ENCODE measurements at places on chromosomes 7 and 10.

DNA sequence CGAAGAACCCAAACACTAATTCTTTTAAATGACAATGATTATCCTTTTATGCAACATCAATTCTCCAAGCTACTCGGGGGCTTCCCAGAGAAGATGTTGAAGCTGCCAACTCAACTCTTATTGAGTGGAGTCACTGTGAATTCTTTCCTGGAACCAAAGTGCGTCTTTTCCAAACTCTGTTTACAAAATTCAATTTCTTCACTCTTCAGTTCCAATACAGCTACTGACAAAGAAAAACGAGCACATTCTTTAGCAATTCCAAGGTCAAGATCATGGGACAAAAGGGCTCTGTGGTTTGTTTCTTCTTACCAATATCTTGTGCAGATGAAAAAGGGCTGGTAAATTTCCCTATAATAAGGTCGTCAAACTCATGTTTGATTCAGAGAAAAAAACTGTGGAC lies 74.2 kb downstream of the FAS start:
- DNase-seq, result no peak

DNA sequence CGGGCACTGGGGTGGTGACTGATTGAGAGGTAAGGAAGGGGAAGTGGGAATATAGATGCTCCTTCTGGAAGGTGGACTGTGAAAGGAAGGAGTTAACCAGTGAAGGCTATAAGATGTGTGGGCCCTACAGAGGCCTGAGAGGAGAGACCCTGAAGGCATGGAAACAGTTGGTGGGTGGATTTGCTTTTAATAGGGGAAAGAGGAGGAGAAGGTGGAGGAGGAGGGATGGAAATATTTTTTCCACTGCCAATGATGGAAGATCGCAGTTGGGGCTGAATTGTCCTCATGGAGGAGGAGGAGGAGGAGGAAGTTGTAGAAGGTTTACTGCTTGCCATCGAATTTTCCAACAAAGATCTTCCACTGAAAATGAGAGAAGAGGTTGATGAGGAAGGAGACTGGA lies 80.3 kb downstream of the KIAA1217 start:
- DNase-seq, result no peak

DNA sequence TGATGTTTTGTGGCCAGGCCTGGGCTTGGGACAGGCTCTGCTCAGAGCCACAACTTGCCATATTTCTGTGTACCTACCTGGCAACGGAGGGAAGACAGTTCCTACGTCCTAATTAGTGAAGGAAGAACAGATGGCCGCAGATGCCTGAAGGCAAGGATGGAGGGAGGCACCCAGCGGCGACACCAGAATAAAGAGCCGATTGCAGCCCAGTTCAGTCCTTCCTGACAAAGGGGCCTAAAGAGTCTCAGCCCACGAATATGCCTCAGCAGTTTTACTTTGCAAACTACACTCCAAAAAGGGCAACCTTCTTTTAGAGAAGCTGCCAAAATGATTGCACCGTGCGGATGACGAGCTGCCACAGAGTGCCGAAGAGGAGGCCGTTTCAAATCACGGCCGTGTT lies 585.8 kb downstream of the GLRX3 start:
- DNase-seq, result no peak

DNA sequence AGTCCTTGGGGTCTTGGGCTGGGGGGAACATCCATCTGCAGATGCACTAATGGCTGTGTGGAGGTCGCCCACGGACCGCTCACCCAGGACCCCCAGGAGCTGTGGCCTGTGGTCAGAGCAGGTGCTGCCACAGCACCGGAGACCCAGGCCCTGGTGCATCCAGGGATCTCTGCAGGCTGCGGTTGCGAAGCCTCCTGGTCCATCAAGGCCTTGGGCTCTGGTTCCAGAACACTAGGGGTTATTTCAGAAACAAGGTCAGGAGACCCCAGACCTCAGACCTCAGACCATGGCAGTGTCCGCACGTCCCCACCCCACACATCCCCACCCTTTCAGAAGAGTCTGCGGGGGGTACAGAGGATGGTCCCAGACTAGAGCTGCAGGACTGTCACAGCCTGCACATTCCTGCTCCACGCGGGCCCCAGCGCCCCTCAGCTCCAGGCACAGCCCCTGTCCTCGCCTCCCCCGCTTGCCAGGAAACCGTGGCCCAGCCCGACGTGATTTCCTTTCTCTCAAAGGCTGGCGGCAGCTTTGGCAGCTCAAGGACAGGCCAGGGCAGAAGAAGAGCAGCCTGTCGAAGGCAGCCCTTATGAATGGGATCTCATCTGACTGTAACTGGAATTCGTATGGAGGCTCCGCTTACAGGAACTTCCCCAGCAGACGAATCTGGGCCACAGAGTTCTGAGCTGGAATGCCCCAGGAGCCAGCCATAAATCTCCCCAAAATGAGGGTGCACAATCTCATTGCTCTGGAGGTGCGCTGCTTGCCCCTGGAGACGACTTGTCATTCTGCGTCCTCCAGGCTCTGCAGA lies 136.2 kb upstream of the RET start:
- DNase-seq, result no peak

GRCh38 chr7:12013983-12014382 lies 182.0 kb upstream of the THSD7A start:
- DNase-seq, result no peak

DNA sequence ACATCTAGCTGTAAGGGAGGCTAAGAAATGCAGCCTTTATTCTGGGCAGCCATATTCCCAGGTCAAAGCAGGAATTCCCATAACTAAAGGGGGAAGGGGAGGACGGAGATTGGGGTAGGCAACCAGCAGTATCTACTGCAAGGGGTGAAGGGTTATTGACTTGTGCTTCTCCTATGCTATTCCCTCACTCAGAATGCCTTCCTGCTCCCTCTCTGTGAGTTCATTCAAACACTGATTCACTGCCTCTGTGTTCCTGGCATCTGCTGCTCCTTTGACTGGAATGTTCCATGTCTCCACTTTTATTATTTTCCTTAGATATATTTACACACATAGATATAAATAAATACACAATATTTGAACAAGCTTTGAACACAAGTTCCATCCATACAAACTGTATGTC lies 11.1 kb downstream of the HTR7 start:
- DNase-seq, result no peak

DNA sequence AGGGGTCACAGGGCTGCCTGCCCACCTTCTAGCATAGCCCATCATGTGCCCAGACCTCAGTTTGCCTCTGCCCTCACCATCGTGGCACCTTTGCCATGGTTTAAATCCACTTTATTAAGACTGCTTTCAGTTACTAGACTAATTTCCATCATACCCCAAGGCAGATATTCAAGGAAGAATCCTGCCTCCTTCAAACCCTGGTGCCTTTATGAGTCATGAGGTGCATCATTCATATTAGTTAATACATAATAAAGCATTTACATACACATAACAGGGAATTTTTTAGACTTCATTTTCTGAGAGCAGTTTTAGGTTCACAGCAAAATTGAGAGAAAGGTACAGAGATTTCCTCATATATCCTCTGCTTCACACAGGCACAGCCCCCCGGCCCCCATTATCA lies 62.8 kb downstream of the CXCL12 start:
- no peak for DNase-seq

DNA sequence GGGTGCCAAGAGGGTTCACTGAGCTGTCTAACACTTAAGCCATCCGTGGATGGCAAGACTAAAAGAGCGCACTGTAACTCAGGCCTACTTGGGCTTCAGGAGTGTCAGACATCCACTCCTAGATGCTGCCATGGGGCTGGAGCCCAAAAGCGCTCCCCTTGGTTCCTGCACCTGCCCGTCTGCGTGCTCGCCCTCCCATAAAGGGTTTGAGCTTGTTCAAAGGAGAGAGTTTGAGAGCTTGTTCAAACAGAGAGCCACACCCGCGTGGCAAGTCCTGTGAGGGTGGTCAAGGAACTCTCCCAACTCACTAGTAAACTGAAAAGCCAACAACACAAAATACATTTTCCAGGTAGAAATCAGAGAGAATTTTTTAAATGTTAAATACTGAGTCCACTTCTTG lies 256.7 kb downstream of the SEMA3A start:
- DNase-seq, result no peak

- DNase-seq, result no peak
Observed at GRCh38 chr7:107890493-107890961, 456 bp upstream of the DLD start.

DNA sequence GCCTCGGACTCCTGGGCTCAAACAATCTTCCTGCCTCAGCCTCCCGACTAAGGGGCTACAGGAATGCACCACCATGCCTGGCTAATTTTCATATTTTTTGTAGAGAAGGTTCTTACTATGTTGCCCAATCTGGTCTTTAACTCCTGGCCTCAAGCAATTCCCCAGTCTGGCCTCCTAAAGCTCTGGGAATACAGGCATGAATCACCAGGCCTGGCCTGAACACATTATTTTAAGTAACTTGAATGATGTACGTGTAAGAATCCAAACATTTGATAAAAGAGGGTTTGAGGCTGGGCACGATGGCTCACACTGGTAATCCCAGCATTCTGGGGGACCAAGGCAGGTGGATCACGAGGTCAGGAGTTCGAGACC lies 13.0 kb upstream of the BAMBI start:
- no peak for DNase-seq

DNA sequence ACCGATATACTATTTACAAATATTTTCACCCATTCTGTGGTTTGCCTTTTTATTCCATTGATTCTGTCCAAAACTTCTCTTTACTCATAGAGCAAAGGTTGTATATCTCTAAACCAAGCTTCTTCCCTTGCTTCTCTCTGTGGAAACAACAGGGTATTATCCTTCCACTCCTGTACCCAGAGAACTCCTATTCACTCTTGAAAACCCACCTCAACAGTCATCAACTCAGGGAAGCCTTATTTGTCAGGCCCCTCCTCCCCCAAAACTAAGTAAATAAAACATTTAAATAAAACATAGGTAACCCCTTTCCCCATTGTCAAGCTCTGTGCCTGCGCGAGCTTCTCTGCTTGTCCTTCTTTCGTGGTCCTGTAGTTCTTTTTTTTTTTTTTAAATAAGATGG lies 44.6 kb downstream of the GTF2IRD1 start:
- no peak for DNase-seq

DNA sequence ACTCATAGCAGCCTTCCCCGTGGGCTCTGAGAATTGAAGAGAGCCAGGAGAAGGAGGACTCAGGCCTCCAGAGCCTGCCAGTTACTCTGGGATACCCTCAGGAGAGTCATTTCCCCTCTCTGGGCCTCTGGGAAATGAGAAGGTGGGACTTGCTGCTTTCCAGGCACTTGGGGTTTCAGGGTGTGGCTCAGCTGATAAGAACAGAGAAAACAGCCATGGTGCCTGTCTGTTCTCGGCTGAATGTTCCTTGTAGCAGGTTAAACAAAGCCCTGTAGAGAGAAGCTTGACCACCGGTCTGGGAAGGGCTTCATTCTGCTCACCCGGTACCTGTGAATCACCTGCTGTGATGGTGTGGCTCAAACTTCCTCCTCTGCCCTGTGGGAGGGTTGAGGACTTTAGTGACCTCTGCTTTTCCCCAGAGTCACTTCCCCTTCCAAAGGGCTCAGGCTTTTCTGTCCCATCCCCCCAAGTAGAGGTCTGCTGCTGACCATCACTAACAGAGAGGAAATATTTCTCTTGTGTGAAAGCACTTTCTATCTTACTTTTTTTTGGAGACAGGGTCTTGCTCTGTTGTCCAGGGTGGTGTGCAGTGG lies 212.4 kb upstream of the GALNT17 start:
- DNase-seq, result no peak

DNA sequence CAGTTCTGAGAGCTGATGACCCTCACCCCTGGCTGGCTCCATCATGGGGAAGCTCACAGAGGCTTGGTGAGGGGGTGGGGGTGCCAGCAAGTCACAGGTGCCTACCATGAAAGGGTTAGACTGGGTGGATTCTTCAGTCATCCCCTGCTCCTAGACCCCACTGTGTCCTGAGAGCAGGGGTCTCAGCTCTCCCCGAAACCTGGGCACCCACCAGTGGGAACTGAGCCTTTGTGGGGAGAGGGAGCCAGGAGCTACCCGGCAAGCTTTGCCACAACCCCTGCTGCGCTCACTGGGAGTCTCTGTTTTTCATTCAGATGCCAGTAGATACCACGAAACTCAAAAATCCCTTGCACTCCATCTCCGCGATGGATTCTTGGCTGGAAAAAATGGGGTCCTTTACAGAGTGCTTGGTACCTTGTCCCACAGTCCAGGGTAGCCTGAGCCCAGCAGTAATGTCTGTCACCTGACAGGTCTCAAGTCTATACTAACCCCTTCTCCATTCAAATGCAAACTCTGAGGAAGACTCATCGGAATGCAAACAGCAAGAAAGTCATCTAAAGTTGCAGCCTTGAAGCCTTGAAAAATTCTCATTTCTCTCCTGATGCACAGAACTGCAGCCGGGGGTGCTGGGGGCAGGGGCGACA lies 48.9 kb upstream of the ENO4 start:
- DNase-seq, result no peak

DNA sequence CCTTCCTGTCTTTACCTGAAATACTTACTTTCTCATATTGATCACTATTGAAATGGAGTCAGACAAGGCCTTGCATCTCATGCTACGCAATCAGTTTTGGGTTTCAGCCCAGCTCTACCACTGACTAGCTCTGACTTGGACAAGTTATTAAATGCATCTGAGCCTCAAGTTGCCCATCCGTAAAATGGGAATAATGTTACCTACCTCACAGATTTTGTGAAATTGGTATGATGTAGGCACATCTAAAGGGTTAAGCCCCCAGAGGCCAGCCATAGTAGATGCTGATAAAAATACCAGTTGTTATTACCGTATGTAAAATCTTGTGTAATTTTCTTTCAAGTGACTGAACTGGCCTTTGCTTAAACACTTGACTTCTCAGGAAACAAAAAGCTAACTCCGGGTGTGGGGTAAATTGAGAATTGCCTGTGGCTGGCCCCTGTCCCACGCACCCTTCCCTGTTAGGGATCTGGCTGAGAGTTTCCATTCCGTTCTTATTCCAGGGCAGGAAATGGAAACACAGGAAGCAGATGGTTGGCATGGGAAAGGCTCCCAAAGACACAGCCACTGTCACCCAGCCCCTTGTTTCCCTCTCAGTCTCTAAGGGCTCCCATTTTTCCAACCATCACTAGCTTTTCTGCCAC lies 7.5 kb downstream of the DUSP5 start:
- DNase-seq, result no peak

DNA sequence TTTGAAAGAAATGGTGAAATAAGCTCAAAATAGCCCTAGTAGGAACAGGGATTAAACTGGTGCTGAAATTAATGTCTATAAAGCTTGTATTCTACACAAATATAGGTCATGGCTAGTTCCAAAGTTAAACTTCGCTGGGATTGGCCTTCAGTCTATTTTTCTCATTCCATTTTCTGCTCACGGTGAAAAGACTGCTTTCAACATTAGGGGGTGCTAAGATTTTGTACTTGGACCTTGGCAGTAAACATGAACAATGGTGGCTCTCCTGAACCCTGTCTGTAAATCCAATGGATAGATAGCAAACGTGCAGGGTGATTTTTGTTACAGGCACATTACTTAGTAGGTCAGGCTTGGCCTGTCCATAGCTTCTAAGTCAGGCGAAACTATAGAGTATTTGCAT lies 36.0 kb upstream of the RSU1 start:
- DNase-seq, result no peak

GRCh38 chr7:8908889-8909288 lies 475.5 kb downstream of the NXPH1 start:
- no peak for DNase-seq

GRCh38 chr10:99358101-99358500 lies 28.9 kb downstream of the CNNM1 start:
- DNase-seq, result no peak
